Peyer's patch (tissue), 4 donors: ENCODE measurements at places on chromosomes 1 and 21. TPM values are rescaled to one million over a fixed set of nuclear protein-coding genes. Genes with fewer than 3 reads are reported as not detected.

Gene OR2T29
- not detected for total RNA-seq

Gene DNTTIP2
- 27.2 TPM for total RNA-seq

Gene SPATA46
- total RNA-seq: not detected

Gene BCAS2
- total RNA-seq: 15.4 TPM

Gene ZNF683
- total RNA-seq: not detected

Gene GNB1
- total RNA-seq: 243 TPM

Gene PYHIN1
- 4.7 TPM for total RNA-seq

DNA sequence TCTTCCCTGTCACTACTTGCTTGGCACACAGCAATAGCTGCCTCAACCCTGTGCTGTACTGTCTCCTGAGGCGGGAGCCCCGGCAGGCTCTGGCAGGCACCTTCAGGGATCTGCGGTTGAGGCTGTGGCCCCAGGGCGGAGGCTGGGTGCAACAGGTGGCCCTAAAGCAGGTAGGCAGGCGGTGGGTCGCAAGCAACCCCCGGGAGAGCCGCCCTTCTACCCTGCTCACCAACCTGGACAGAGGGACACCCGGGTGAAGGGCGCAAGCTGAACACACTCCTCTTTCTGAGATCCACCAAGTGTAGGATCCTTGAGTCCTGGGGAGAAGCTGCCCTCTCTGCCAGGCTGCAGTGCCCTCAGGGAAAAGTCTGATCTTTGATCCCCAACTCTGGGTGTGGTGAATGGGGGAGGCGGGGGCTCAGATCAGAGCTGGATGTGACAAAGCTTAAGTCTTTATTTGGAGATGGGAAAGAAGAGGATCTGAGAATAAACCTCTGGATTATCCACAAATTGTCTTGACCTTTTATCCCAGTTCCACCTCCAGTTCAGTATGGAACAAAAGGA lies 1.2 kb downstream of the RXFP4 start:
- DNase-seq: peak; percentile 80

GRCh38 chr1:4726620-4727341 lies 72.4 kb downstream of the AJAP1 start:
- no peak for DNase-seq

- DNase-seq: no peak
Measured at GRCh38 chr1:35603468-35603867, 30.4 kb downstream of the TFAP2E start.

- no peak for DNase-seq
Measured at GRCh38 chr21:38671773-38672172, 134.0 kb upstream of the ETS2 start.

DNA sequence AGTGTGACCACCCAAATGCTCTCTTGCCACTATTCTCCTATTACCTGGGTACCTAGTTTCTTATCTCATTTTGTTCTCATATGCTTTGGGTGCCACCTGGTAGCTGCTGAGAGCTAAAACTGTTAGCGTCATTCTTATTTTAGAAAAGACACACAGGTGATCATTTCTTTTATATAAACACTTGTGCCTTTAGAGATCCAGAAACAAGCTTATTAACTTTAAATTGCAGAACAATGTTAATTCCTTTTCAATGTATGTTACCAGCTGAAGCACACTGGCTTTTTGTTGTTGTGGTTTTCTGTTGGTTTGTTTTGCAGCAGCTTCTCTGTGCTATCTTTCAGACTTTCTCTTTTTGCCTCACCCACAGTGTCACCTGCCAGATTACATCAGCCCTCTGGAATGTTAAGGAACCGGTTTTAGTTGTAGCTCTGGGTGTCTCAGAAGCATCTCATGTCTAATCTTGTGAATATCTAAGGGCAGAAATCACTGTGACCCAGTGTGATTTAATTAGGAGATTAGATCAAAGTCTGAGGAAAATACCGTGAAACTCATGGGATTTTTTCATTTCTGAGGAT lies 43.4 kb upstream of the SLC19A2 start:
- no peak for DNase-seq

GRCh38 chr1:90502696-90503095 lies 214.4 kb downstream of the BARHL2 start:
- no peak for DNase-seq

DNA sequence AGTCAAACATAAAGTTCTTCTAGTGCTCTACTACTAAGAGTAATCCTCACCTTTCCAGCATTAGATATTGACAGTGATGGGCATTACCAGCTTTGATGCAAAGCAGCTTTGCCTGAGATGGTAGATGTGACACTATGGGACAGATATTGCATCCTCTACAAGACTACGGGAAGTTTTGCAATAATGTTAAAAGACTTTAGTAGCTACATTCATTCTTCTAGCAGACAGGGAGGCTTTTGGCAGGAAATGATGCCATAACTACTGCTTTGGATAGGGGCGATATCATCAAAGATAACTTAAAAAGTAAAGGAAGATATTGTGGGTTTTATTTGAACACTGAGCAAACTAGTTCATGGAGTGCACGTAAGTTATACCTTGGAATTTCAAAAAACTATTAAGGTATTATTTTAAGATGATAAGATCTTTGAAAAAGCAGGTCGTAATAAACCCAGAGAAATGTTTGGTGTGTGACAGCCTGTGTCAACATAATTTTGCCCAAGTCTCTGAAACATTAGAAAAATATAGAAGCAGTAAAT lies 368.3 kb upstream of the TMPRSS15 start:
- no peak for DNase-seq

- peak; percentile 29 for DNase-seq
Measured at GRCh38 chr21:44418108-44418875, 37.0 kb upstream of the LRRC3 start.

DNA sequence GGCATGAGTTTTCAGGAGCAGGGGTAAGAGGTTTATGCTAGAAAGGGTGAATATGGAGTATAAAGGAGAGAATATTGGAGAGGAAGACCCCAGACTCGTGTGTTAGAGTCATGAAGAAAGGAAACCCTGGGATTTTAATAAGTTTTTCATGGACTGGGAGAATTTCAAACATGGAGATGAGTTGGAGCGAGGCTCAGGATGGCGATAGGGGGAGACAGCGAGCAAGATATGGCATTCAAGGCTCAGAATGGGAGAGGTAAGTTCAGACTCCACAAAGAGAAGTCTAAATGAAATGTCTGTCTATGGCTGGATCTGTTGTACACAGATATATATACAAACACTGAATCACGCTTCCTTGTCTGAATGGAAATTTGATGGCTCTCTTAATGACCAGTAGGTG lies 92.5 kb downstream of the LRRC40 start:
- no peak for DNase-seq

- no peak for DNase-seq
Measured at GRCh38 chr1:21335088-21335691, 44.9 kb upstream of the ECE1 start.

GRCh38 chr1:75257424-75257823 lies 123.2 kb downstream of the LHX8 start:
- DNase-seq: no peak

DNA sequence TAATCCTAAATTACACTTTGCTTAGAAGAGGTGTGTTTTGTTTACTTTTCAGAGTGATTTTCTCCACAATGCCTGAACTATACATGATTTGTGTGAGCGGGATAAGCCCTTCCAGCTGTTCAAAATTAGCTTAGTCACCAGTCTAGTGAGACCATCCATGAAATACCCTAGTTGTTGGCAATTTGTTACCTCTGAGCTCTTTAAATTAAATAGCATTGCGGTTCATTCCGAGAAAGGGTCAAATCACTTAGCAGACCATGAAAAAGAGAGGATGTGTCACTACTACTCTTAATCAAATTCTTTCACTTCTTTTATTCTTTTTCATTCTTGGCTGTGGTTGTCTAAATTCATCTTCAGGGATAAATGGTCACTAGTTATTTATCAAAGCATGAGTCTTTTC lies 11.9 kb upstream of the VAV3 start:
- DNase-seq: no peak

DNA sequence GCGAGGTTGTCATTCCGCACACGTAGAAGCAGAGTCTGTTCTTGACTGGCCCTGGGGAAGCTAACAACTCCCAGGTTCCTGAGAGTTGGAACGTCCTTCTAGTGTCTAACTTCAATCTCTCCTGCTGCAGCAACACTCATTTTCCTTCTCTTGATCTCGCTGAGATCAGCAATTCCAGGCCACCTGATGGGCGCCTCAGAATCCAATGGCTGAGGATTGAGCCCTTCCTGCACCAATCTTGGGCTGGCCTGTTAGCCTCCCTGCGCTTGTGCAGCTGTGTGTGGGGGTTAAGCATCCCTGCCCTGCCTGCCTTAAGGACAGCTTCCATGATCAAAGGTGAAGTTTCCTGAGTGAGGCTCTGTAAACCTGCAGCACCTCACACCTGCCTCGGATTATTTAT lies 87.9 kb downstream of the SYT2 start:
- DNase-seq: no peak

DNA sequence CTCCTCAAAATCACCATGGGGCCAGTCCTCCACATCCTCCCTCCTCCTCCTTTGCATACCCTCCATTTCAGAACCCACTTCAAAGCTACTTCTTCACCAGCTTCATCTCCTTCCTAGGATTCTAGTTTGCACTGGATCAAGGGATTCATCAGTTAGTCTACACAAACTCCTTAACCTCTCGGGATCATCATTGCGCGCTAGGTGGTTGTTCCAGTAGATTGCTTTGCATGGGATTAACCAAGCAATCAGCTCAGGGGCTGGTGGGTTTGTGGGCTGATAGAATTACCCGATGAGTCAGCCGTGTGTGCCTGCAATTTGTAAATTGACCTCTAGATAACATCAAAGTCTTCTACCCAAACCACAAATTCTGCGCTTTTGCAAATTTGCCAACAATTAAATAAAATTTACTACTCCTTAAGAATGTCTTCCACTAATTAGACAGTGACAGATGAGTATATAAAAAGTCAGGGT lies 7.7 kb downstream of the KANK4 start:
- no peak for DNase-seq

GRCh38 chr1:186620566-186621350 lies 59.5 kb downstream of the PTGS2 start:
- DNase-seq: no peak

GRCh38 chr1:218705911-218706893 lies 361.1 kb downstream of the TGFB2 start:
- DNase-seq: no peak

GRCh38 chr1:91687452-91687851 lies 186.8 kb downstream of the CDC7 start:
- DNase-seq: no peak
